CD4-positive, alpha-beta memory T cell (primary cell): ENCODE measurements at places on chromosomes 6 and 20.

GRCh38 chr20:23995905-23996666 is 7.5 kb upstream of the GGTLC1 start:
- DNase-seq: peak; percentile 39

DNA sequence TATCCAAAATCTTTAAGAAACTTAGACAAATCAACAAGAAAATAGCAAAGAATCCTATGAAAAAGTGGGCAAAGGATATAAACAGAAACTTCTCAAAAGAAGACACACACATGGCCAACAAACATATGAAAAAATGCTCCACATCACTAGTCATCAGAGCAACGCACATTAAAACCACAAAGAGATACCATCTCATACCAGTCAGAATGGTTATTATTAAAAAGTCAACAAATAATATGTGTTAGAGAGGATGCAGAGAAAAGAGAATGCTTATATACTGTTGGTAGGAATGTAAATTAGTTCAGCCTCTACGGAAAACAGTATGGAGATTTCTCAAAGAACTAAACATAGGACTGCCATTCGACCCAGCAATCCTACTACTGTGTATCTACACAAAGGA is 212.0 kb upstream of the DTNBP1 start:
- no peak for DNase-seq

GRCh38 chr20:53921443-53921973 is 148.9 kb downstream of the BCAS1 start:
- no peak for DNase-seq

- DNase-seq: no peak
Measured at GRCh38 chr6:14381829-14382677, 264.5 kb downstream of the CD83 start.

- no peak for DNase-seq
Measured at GRCh38 chr6:39388606-39389483, 66.3 kb upstream of the KCNK16 start.

- DNase-seq: no peak
Measured at GRCh38 chr6:39207416-39208222, 21.7 kb downstream of the KCNK5 start.

DNA sequence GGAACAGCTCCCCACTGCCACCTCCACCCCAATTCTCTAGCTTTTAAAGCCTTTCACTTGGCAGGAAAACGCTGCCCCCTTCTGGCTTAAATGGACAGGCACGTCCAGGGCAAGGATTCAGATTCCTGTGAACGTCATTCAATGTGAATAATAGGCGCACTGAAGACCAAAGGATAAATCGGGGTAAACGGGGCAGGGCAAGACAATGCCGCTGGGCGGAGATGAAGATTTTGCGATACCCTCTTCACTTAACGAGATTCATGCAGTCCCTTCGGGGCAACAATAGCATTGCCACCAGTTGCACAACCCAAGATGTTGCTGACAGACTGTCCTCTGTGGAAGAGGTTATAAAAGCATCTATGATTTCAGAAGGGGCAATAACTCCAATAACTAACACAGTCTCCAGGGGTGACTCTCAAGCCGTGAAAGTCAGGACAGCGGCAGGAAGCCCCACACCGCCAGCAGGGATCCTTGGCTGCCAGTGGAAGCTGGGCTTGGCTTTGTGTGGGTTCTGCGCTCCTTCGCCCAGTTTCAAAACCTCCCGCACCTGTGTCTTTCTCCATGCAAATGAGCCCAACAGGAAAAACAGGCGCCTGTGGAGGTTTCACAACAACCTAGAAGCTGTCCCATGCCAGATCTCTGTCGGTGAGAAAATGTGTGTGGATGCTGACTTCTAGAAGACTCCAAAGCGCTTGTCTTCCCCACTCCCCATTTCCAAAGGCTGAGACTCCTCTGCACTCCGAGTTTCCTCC is 291.8 kb downstream of the BMP7 start:
- no peak for DNase-seq

DNA sequence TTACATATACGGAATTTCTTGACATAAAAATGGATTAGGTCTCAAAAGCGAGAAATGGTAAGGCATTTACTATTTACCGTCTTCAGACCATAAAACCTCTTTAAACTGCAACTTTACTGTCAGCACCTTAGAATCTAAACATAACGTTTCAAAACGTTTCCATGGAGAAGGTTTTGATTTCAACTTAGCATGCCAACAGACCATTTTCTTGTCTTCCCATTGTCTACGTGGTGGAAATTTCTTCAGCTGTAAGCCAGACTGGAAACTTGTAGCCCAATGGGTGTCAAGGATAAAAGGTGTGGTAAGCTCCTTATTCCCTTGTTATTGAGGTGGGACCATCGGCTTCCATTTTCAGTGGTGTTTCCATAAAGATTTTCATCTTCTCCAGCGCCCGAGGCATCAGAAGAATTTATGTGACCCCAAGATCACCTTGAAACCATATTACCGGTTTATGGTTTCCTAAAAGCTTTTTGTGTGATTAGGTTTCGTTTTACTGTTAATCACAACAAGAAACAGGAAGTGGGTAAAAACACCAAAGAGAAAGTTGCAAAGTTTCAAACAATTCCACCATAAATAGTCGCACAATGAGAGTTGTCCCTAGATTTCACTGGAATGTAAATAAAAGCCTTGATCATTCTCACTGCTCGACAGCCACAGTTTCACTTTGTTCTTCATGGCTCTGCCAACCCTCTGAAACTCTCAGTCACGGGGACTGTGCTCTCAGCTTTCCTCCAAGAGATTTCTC is 63.0 kb upstream of the CD2AP start:
- DNase-seq: peak; percentile 52

DNA sequence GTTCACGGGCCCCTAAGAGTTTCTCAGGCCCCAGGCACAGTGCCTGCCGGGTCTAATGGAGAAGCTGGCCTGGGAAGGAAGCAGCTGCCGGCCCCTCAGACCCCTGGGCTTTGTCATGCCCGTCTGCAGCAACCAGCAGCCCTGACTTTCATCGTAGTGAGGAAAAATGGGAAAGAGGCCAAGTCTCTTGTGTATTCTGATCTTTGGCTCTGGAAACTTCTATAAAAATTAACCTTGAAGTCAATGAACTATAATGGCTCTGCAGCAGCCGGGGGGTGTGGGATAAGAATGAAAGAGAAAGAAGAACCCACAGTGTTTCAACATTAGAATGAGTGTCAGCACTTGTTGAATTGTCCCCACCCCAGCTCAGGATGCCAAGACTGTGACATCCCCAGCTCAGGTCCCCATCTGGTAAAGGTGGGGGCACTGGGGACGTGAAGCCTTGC is 12.9 kb downstream of the TGM2 start:
- DNase-seq: no peak

DNA sequence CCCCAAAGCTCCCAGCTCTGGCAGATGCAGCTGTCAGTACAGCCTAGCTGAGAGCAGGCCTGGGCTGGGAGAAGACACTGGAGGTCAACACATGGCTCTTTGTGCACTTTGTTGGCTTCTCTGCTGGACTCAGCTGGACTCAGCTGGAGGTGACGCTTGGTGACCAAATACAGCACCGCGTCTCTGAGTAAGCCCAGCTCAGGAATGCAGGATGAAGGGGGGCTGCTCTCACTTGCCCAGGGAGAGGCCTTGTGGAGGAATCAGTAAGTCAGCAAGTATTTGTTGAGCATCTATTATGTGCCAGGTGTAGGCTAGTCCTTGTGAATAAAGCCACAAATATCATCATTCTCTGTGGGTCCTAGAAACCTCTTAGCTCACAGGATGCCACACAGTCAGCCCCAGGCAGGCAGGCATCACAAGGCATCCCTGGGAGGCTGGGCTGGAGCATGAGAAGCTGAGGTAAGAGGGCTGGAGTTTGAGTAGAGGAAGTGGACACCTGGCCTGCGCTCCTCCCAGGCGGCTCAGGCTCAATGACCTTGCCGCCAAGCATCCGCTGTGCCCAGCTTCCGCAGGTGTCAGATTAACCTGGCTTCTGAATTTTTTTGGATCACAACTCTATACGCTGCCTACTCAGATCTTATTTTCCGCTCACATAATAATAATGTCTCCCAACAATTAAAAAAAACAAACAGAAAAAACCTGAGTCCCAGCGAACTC is 95.4 kb downstream of the TMEM170B start:
- DNase-seq: no peak

- DNase-seq: peak; percentile 72
Measured at GRCh38 chr20:25867776-25868649, 171.4 kb upstream of the ZNF337 start.

DNA sequence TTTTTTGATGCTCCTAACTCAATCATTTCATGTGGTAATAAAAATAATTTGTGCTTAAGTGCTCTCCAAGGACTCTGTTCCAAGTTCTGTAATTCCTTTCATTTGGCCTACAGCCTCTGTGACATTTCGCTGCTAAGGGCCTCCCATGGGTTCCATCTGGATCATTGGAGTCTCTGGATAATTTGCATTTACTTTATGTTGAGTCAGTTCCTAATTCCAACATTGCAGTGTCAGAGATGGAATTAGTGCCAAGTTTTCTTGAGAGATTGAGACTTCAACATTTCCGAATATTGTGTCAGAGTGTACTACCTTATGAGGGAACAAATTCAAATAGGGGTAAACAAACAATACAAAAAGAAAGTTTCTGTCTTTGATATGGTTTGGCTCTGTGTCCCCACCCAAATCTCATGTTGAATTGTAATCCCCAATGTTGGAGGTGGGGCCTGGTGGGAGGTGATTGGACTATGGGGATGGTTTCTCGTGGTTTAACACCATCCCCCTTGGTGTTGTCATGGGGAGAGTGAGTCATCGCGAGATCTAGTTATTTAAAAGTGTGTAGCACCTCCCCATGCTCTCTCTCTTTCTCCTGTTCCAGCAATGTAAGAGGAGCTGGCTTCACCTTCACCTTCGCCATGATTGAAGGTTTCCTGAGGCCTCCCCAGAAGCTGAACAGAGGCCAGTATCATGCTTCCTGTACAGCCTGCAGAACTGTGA is 244.1 kb upstream of the TBX18 start:
- no peak for DNase-seq

DNA sequence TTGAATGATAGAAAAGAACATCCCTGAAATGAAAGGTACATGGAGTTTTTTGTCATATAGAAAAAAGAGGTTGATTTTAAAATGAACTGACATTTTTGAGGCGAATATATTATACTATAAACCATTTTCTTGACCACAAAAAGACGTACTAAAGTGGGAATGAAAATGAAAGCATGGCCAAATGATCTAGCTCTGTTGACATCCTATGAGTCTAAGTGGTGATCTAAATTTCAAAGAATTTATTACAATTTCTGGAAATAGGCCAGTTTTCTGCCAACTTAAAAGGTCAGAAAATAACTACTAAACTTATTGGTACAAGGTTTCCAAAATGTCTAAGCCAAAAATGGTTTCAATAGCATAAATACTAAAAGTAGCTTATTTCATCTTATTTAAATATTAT is 536.8 kb downstream of the EYS start:
- DNase-seq: no peak
